ENCODE measurements at places on chromosomes 7 and 10.

DNA sequence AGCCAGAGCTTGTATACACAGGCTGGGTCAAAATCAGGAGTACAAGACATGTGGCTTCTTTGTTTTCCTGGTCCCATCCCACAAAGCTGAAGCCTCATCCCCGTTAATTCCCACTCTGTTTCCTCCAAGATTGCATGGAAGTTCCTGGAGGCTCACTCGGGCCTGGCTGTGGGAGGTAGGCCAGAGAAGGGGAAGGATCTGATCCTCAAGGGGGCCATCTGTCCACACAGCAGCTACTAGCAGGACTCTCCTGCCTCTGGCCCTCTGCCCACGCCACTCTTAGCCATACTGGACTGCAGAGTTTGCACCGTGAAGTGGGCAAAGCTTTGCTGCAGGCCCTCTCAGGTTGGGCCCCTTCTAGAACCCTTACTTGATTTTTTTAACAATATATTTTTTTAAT, 160.6 kb downstream of the FGFR2 start:
- DNase-seq: no peak

- no peak for DNase-seq
Observed at GRCh38 chr7:138962561-138963270, 18.5 kb downstream of the KIAA1549 start.

DNA sequence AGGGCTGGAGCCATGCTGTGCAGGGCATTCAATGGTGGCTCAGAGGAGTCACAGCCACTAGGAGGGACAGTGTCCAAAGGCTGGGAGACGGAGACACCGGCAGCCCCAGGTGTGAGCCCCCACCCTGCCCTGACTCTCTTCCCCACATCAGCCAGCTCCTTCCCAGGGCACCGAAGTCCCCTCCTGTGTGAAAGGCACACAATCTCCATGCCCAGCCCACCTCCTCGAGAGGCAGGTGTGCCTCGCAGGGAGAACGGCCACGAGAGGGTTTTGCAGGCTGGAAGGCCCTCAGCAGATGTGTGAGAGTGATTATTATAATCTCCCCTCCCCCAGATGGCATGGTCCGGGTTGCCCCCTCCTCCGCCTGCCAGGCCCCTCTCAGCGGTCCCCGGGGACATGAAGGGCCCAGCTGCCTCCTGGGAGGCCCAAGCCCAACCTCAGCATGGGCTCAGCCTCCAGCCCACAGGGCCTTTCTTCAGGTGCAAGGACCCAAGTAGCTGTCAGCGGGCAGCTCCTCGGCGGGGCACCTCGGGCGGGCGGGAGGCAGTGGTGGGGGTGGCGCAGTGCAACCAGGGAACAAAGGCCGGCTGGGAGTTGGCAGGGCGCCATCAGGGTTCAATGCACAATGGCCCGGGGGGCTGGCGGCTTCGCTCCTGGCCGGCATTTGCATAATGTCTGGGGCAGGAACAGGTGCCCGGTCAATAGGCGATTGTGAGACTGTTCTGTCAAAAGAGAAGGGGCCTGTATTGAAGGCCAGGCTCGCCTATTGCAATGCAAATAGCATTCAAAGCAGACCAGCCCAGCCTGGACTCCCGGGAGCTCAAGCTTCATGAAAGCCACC, 155.3 kb upstream of the ZMIZ1 start:
- DNase-seq: no peak

- peak; percentile 6 for DNase-seq
Observed at GRCh38 chr10:73529089-73529832, 33.4 kb upstream of the PPP3CB start.

- DNase-seq: no peak
Observed at GRCh38 chr10:68895041-68895440, 6.1 kb upstream of the DDX50 start.

GRCh38 chr10:17229717-17229966, 1.6 kb downstream of the VIM start:
- no peak for DNase-seq

DNA sequence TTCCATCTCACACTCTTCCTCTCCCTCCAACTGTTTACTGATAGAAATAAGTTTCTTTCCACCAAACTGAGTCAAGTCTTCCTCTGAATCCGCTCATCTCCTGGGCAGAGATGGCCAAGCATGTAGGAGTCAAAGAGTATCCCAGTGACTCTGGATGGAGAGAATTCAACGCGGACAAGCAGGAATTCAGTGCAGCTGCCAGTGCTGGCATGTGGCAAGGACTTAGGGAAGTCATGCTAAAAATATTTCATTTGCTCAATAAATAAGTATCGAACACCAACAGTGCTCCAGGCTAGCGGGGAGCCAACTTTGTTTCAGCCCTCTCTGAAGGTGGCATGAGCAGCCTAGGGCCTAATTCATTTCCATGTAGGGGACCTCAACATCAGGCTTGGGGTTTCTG, 351.6 kb upstream of the ZMIZ1 start:
- no peak for DNase-seq

DNA sequence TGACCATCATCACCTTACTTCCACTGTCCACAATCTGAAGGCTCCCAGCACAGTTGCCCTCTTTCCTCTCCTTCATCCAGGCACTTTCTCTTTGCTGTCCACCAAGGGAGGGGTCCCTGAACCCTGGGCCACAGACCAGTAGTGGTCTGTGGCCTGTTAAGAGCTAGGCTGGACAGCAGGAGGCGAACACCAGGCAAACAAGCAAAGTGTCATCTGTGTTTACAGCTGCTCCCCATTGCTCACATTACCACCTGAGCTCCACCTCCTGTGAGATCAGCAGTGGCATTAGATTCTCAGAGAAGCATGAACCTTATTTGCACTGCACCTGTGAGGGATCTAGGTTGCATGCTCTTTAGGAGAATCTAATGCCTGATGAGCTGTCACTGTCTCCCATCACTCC, 27.7 kb downstream of the FZD1 start:
- DNase-seq: no peak

DNA sequence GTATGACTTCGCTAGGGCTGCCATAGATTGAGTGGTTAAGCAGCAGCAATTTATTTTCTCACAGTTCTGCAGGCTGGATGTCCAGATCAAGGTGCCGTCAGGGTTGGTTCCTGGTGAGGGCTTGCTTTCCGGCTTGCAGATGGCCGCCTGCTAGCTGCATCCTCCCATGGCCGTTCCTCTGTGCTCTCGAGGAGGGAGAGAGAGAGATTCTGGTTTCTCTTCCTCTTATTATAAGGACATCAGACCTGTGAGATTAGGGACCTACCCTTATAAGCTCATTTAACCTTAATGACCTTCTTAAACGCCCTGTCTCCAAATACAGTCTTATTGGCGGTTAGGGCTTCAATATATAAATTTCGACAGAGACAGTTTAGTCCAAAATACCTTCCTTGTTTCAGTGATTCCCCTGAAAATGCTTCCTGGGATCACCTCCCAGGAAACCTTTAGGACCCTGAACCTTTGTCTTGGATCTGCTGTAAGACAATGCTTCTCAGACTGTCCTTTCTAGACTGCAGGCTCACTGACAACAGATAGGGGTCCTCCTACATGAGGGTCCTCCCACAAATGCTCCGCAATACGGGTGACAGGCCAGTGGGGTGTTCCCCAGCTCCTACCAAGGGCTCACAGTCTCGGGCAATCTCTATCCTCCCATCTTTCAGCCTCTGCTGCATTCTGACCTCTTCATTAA, 82.5 kb upstream of the BAIAP2L1 start:
- no peak for DNase-seq

DNA sequence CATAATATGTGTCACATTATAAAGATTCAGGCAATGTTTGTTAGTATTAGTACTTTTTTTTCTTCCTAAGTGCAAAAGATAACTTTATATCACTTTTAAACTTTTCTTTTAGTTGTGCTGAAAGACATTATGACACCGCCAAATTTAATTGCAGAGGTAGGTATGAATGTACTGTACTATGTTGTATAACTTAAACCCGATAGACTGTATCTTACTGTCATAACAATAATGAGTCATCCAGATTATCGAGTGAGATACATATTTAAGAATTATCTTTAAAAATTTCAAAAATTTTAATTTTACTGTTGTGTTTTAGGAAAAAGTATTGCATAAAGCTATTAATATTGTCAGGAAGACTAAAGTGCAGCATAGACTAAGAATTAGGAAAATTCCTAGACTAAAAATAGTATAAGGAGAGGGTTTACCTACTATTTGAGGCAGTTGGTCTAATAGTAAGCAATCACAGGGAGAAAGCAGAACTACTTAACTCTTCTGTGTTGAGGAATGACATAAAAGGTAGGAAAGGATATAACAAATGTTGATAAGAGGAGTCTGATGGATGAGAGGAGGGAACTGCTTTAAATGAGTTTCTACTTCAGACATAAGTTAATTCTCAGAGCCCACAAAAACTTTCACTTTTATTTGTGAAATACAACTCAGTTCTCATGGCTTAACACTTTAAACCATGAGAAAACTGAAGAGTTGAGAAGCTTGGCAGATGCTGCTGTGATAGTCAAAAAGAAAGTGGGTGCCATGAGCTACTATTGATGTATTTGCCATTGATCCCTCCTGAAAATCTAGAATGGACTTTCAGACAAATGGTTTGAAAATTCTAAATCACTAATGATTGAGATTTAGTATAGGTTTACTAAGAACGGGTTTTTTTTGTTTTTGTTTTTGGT, 67.8 kb downstream of the PTEN start:
- DNase-seq: no peak

DNA sequence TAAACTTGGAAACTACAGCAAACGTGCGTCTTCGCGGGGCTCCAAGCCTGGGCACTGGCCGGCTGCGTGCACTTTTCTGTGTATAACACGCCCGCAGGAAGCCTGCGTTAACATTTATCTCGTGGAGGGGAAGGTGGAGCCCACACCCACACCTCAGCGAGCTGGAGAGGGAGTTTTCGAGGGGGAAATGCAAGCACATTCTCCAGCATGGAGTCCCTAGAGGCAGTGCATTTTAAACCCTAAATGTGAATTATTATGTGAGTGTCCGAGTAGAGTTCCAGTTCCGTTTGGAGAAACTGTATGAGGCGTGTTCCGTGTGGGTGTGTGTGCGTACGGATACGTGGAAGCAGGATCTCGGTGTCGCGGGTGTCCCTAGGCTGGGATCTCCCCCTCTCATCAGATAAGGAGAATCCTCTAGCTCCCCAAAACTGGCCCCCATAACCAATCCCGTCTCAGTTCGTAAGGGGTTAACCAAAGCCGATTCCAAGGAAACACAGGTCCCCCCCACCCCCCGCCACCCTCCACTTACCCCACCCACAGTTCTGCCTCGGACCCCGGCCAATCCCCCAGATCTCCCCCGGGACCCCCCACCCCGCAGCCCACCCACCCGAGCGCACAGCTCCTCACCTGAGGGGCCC, 403 bp downstream of the CDK6 start:
- DNase-seq: peak; percentile 24

DNA sequence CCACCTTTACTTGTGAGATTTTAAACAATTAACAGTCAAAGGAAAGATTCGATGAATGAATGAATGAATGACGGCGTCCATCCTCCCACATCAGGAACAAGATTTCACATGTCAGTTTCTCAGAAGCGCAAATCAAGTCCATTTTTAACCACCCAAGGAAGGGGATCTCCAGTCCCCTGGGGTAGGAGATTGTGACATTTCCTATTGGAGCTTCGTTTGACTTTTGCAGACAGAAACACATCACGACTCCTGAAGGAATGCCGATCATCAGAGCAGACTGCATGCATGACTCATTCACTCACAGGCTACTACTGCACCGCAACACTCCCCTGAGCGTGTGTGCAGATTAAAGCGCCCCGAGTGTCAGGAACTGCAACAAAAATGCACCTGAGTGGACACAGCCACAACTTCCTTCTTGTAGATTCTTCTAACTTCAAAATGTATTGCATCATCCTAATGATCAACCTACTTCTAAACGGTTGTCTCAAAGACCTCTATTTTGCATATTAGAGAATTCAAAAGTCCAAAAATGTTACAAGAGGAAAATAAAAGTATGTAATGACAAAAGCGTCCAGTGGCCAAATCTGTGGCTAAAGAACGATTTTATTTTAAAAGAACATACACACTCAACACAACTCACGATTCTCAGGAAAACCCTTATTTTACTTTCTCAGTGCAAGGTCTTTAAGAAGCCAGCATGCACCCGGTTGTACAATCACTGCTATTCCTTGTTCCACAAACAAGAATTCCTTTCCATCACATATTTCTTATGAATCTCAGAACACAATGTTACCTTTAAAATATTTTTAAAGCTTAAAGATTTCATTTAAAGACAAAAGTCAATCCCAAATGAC, 172.6 kb downstream of the FAM107B start:
- DNase-seq: no peak
